ENCODE measurements at places on chromosomes 7 and 10. TPM values are rescaled to one million over a fixed set of nuclear protein-coding genes. Genes with fewer than 3 reads are reported as not detected.

GRCh38 chr7:71740174-71740560 is 608.2 kb downstream of the GALNT17 start:
- DNase-seq = no peak

SLC16A9 gene
- total RNA-seq = 21.9 TPM

GRCh38 chr10:44647877-44648542 is 263.1 kb upstream of the CXCL12 start:
- DNase-seq = peak; percentile 19

DNA sequence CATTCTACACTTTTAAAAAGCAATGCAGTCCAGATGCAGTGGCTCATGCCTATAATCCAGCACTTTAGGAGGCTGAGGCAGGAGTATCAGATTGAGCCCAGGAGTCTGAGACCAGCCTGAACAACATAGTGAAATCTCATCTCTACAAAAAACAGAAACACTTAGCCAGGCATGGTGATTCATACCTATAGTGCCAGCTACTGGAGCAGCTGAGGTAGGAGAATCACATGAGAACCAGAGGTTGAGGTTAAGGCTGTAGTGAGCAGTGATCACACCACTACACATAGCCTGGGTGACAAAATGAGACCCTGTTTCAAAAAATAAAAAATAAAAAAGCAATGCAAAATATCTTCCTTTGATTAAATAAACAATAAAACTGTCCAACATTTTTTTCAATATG is 205.2 kb downstream of the GRM8 start:
- DNase-seq = no peak

GRCh38 chr7:73669288-73669701 is 1.7 kb downstream of the VPS37D start:
- DNase-seq = no peak

GRCh38 chr10:95500097-95500496 is 61.1 kb downstream of the SORBS1 start:
- no peak for DNase-seq

SAMD9L gene
- 7.6 TPM for total RNA-seq

DNA sequence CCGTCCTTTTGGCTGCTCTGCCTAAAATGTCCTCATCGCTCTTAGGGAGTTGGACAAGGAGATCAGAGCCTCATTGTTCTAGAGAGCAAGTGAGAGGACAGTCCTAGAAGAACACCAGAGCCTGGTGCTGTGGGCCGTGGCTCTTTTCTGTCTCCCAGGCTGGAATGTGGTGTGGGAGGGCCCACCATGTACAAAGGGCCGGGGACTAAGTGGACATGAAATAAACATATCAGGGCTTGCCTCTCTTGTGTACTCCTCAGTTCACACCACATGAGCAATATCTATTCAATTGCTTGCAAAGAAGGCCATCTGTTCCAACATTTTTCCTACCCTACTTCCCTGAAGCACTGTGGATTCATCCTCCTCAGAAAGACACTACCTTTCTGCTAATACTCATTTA is 510.4 kb downstream of the SUGCT start:
- DNase-seq = no peak

DNA sequence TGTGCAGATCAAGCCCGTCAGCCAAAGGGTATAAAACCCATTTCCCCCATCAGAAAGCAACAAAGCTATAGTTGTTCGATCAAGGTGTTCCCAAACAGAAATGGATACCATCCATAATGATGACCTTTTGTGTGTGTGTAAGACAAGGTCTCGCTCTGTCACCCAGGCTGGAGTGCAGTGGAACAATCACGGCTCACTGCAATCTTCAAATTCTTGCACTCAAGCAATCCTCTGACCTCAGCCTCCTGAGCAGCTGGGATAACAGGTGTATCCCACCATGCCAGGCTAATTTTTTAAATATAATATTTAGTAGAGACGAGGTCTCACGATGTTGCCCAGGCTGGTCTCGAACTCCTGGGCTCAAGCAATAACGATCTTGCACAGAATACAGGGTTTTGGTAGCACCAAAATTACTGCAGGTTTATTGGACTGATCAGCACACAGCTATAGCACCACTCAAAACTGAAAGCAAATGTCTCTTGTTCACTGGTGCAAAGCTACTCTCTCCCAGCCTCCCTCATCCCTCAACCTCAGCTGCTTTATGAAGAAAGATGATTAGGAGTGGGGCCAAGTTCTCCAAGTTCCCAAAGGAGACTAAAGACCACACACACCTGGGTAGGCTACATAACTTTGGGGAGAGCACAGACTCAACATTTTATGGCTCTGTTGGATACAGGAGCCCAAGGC is 80.5 kb downstream of the ABI1 start:
- DNase-seq = no peak

SPDYE6 gene
- not detected for total RNA-seq

GRCh38 chr10:90865401-90865800 is 6.4 kb upstream of the RPP30 start:
- no peak for DNase-seq
